ENCODE measurements at places on chromosomes 6 and 20.
A peak's percentile ranks its signal among the peaks of the same experiment; 100 is the strongest.

DNA sequence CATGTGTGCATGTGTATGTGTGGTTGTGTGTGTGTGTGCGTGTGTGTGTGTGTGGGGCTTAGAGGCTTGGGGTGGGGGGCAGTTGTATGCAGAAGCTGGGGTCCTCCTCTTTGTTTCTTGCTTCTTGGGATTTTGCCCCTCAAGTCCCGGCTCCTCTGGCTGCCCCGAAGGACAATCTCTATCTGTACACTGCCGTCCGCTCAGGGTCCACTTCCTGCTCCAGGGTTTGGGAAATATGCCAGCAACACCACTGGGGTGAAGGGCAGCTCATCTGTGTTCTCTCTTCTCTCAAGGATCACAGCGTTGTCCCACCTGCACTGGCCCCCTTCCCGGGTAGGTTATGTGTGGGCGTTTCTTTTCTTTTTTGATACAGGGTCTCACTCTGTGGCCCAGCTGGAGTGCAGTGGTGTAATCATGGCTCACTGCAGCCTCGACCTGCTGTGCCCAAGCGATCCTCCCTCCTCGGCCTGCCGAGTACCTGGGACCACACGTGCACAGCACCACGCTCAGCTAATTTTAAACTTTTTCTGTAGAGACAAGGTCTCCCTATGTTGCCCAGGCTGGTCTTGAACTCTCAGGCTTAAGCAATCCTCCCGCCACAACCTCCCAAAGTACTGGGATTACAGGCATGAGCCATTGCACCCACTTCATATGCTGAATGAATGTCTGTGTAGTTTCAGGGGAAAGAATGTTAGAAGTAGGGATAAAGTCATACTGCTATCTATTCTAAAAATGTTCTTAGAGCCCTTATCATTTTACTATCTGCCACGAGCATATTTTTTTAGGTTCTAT, 25.7 kb downstream of the SLC2A4RG start:
- DNase-seq = no peak

DNA sequence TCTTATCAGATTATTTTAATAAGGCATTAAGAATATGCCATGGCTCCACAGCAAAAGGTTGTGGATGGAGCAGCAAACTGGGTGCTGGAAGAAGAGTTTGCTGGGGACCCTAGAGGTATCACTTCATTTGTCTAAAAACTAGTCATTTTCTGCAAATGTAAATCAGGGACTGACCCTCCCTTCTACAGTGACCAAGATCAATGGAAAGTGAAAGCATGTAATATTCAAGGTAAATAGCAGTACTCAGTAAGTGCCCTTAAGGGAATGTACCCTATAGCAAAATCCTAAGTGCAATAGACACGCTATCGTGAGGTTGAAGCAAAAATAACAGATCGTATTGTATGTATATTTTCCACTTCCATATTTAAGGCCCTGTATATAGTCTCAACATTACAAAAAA, 38.7 kb downstream of the TRDN start:
- no peak for DNase-seq

DNA sequence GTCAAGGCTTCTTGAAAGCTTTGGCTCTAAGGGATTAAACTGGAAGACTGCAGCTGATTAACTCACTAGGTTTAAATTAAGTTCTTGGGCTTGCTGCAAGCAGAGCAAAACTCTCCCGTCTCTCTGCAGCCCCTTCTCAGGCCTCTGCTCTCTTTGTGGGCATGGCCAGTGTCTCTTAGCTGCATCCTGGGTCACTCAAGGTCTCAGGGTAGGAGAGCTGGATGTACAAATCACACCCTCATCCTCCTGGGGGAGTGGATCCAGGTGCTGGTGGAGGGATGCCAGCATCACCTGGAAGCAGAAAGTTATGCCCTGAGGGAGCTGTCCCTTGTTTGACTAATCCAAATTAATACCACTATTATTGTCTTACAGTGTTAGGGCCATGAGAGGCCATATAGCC, 35.8 kb downstream of the GCM1 start:
- no peak for DNase-seq

DNA sequence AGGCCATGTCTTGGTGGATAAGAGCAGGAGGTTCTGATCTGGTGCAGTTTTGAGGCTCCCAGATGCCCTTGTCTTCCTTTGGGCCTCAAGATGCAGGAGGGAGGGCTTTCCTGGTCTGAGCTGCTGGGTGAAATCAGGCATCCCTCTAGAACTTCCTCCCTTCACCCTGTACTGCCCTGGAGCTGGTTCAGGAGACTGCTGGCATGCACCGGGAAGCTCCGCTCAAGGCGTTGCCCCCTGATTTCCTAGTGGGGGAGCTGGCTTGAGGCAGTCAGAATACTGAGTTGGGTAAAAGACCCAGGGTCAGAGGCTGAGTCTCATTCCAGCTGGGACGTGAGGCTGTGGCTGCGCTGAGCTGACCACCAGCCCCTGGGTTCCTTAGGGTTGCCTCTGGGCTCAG, 12.0 kb downstream of the PHACTR3 start:
- no peak for DNase-seq

DNA sequence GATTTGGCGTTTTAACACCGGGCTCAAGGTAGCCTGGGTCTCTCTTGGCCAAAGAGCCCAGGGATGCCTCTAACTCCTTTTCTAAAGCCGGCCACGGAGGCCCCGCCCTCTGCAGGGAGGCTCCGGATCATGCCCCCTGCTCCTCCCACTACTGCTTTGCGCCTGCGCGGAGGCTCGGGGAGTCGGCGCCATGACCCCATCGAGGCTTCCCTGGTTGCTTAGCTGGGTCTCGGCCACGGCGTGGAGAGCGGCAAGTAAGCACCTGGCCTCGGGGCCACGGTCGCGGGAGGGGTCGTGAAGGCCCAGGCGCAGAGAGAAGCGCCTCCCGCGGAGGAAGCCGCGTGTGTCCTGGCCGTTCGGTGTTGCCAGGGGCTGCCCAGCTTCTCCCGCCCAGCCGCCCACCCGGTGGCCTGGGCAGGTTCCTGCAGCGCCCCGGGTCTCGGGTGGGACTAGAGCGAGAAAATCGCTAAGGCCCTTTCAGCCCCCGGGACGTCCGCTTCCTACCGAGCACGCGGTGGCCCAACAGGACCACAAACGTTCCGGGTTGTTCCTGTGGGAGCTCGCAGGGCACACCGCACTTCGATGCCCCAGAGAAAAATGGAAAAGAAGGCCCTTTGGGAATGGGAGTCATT, at the start of gene SDHAF4:
Gene SDHAF4, plus strand, starts transcription at position 180 of the 632 bp plus-strand sequence. Its CDS starts 11 bp downstream, at position 191.
- peak; percentile 82 for DNase-seq

DNA sequence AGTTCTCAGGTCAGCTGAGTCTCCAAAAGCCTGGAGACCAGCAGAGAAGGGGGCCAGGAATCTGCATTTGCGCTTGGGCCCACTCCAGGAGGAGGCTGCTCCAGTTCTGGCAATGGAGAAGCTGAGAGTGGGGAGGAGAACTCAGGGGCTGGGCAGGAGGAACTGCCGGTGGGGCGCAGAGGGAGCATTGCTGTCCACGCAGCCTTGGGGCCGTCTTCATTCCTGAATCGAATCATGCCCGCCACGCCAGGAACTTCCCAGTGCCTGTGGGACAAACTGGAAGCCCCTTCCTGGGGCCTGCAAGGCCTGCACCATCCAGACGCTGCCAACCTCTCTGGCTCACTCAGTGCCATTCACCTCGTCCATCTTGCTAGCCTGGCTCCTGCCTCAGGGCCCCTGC, 16.9 kb downstream of the RAB44 start:
- DNase-seq = no peak

- no peak for DNase-seq
Measured at GRCh38 chr6:142843361-142843760, 101.6 kb downstream of the HIVEP2 start.

DNA sequence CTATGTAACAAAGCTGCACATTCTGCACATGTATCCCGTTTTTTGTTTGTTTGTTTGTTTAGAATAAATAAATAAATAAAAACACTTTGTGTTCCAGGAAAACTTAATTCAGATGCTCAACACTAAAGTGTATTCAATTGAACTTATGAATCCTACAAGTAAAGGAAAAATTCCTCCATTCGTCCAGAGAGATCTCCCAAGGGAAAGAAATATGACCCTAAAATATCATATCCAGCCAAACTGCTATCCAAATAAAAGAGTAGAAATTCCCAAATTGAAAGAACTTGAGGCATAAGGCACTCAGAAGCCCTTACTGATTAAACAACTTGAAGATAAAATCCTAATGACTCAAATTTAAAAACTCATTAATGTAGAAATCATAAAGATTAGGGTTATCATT, 90.4 kb downstream of the MOXD1 start:
- no peak for DNase-seq

GRCh38 chr6:25054469-25054868, 118.7 kb upstream of the RIPOR2 start:
- peak; percentile 85 for DNase-seq

GRCh38 chr6:73299151-73299971, 36.4 kb upstream of the KHDC1 start:
- no peak for DNase-seq

DNA sequence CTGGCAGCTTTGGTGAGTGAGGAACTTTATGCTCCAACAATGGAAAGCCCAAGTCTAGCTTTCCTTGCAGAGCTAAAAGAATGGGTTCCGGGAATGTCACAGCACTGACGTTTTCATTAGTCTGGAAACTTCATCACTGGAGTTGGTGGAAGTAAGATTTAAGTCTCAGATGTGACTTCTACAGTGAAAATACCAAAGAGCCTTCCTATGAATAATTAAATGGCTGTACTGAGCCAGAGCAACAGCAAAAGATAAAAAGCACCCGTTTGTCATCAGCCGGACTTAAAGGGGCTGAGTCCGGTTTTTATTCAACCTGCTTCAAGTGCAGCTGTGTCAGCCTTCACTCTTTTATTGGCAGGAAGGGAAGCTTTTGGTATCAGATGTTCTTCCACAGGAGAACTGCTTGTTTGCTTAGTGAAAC, 46.5 kb upstream of the SHLD1 start:
- peak; percentile 8 for DNase-seq

DNA sequence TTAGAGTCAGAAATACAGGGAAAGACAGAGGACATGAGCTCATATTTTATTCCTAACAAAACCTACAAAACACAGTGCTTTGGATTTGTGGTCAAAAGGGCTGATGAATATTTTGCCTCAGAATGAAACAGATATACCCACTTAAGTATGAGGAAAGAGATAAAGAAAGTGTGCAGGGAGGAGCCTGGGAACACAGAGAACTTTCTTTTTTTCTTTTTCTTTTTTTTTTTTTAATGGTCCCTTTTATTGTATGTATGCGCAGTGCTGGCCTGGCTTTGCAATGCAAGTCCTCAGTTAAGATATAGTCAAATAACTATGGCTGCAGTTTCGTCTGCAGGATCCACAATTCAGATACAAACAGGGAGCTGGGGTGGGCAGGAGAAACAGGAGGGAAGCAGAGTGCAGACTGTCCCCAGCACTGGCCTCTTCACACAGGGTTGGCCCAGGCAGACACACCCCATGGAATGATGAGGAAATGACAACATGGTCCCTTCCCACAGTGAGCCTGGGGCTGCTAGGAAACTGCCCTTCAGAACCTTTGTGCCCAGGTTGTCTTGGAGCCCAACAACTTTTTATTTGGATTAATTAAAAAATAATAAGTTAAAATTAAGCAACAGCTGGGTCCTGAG, 629.8 kb upstream of the AGPAT4 start:
- DNase-seq = no peak

DNA sequence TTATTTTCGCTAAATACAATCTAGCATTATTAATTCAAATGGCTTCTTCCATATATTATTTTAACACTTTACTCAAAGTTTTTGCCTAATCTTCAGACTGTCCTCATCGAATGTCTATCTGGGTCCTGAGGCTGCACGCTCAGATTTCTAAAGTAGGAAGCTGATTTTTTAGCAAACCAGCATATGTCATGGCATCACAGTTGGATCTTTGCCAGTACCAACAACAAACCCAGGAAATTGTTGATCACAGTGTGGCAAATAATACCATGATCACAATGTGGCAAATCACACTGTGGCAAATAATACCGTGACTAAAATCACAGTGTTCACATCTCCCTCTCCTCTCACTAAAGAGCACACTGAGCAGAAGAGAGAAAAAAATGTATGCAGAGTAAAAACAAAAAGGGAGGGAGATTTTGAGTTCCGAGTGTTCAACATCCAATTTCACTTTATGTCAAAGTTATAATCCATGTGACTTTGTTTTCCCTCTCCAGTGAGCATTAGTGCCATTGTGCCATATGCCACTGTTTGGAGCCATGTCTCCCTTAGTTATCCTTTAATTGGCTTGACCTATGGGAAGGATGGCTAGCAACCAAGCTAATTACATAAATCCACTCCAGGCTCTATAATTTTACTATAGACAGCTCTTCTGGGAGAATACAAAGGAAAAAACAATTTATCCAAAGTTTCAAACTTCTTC, 1059.6 kb downstream of the HACE1 start:
- no peak for DNase-seq

GRCh38 chr6:10409731-10410206, 5.1 kb downstream of the TFAP2A start:
- no peak for DNase-seq

GRCh38 chr6:152166497-152166896, 359.0 kb downstream of the ESR1 start:
- DNase-seq = no peak

DNA sequence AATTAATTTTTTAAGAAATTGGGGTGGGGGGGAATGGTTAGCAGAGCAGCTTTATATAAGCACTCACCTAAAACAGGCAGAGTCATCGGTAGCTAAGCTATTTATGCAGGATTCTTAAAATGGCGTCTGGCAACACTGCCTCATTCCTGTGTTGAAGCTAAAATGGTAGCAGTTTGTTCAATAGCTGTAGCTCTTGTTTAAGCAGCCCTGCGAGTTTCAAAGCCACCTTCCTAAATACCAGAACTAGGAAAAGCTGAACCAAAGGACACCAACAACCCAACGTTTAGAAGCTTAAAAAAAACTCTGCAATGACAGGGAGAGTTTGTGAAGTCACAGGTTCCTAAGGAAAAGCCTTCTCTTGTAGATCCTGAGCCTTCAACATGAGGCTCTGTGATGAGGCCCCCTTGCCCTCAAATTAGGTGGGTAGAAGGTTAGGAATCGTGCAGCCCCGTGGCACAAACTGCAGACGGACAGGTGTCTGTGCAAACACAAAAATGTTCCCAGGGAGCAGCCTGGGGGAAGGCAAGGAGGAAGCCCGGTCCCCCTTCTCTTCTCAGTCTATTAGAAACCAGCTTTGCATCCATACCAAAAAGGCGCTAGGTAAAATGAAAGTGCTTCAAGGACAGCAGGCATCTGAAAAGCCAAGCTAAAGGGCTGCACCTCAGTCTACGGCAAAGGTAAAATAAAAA, 4.7 kb downstream of the ZMYND8 start:
- peak; percentile 39 for DNase-seq
